Mesothelial cell of epicardium (in vitro differentiated cells): ENCODE measurements at places on chromosomes 2 and 18. TPM values are rescaled to one million over a fixed set of nuclear protein-coding genes. Genes with fewer than 3 reads are reported as not detected.

- DNase-seq: no peak
These were observed 3.6 kb upstream of the D2HGDH start for GRCh38 chr2:241730671-241731293.

GRCh38 chr18:59728816-59729215 is 31.6 kb upstream of the CCBE1 start:
- DNase-seq: no peak

GRCh38 chr2:133655610-133656009 is 87.3 kb upstream of the NCKAP5 start:
- no peak for DNase-seq

DNA sequence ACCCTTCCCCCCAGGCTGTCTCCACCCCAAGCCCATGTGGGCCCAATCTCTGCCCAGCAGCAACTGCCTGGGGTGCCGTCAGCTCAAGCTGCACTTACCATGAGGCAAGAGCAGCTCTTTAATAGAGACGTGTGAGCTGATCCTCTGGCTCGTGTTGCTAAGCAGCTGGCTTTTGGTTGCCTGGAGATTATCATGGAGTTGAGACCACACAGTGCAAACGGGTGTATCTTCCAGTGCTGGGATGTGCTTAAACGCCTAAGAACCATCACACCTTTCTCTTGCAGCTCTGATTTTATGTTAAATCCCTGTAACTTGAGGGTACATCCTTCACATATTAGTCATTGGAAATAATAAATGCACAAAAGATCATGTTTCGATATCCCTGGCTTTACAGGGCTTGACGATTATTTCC is 271.1 kb downstream of the PRKCE start:
- no peak for DNase-seq

DNA sequence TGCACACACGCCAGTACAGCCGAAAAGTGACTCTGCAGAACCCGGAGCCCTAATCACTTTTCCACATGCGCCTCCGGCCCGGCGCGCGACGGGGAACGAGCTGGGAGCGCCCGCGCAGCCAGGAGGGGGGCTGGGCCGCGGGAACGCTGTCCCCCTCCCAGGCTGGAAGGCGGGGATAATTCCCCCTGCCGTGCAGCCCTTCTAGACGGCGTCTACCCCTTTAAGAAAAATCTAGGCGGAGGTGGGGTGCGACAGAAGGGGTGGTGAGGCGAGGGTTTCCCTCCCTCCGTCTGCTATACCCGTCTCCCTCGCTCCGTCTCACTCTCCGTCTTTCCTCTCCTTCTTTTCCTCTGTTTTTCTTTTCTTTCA is 2.4 kb downstream of the CYP26B1 start:
- no peak for DNase-seq

DNA sequence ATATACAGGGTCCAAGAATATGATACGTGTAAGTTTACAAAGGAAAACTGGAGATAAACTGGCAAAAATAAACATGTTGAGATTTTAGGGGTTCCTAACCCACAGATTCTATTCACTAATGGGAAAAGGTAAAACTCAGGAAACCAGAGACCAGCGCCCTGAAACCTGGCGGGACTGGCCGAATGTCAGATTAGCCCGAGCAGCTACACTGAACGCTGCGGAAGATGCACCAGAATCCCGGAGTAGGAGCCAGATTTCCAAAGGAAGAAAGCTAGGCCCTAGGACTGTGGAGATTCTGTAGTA is 679 bp upstream of the WDR75 start:
- DNase-seq: no peak

DNA sequence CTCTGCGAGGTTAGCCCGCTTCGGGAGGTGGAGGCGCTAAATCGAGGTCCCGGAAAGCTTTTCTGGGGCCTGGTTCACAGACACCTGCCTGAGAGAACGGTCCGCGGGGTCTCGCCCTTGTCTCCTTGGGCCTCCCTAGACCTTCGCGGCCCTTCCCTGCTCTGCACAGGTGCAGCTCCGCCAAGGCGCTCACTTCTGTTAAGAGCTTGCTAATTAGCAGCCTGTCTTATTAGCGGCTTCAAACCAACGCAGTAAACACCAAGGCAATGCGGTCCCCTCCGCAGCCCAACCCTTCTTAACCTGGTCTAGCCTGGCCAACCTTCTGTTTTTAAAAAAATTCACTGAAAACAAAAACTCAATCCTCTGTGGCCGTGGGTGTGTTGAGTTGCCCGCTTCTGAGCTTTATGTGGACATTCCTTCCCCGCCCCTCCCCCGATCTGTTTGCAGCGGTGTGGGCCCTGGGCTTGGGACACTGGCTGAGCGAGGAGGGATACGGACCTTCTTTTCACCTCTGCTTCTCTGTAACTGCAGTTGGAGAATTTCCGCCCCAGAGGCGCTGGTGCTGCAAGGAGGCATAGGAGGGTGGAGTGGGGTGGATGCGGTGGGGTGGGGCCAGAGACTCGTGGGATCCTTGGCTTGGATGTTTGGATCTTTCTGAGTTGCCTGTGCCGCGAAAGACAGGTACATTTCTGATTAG is 3.4 kb upstream of the HOXD4 start:
- DNase-seq: no peak

DNA sequence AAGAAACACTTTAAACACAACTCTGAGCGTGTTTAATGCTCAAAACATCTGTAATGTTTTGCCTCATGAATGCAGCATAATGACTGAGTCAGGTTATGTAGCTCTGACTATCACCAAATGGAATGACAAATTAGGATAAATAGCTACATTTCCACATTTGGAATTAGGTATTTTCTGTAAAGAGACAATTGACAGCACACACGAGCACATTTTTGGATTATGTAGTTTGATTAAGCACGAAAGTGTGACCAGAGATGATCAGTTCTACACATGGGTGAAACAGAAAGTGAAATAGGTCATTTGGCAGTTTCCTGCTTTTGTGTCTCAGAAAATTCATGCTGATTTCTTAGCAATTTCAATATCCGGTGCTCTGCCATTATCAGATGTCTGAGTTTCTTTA is 29.0 kb downstream of the LPIN1 start:
- no peak for DNase-seq

GRCh38 chr18:10040287-10041011 is 126.6 kb downstream of the VAPA start:
- DNase-seq: no peak

DNA sequence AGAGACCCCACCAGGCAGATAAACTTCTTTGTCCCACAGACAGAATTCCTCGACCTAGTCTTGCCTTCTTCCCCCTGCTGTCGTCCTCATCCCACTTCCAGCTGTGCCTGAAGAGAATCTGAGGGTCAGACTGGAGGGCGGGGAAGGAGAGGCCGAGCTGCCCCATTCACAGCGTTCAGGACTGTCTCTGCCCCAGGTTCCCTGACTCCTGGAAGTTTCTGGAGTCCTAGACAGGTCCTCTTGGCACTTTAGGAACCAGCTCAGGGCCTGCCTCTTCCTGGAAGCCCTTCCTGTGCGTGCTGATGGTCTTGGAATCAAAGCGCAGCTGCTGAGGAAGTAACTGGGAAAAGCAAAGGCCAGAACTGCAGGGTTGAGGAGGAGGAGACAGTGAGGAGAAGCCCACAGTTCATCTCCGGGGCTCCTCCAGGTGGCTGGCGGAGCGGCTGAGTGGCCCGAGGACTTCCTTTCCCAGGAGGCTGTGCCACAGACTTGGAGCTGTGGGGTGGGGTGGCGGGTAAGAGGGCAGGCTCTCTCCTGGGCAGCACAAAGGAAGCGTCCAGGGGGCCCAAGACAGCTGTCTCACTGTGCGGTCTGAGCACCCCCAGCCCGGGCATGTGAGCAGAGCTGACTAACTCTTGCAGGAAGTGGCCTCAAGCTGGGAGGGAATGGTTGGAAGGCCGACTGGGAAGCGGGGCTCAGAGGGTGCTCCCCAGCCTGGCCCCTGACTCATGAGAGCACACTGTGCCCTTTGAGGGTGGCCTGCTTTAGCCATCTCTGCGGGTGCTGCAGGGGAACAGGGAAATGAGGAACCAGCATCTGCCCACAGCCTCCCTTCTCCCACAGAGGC is 39.5 kb downstream of the SDC1 start:
- no peak for DNase-seq

MBOAT2 gene
- 51.4 to 54.2 TPM (median 53.0 TPM) in 3 replicates for total RNA-seq

TMEM247 gene
- not detected in 3 replicates for total RNA-seq

ERLEC1 gene
- total RNA-seq: 34.2 to 36.8 TPM (median 34.9 TPM) in 3 replicates

DNA sequence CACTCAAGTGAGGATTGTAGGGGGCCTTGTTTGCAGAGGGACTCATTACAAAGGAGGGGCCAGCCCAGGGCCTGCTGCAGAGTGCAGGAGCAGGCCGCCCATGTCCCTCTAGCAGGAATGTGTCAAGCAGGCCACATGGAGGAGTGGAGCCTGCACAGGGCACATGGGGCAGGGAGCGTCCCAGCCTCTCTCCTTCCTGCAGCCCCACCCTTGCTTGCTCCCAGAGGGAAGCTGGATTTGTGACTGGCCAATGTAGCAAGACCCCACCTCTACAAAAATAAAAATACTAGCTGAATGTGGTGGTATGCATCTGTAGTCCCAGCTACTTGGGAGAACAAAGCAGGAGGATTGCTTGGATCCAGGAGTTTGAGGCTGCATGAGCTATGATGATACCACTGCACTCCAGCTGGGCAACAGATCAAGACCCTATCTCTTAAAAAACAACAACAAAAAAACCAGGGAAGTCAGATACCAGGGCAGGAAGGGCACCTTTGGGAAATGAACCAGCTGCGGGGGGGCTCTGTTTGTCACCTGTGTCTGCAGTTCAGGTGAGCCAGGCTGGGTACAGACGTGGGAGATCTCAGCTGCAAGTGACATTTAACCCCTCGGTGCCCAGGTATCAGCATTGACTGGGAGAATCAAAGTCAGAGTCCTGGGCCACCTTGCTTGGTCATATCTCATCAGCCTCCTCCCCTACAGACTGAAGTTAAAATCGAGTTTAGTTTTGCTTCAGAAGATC is 27.7 kb downstream of the IMPA2 start:
- DNase-seq: no peak

DNA sequence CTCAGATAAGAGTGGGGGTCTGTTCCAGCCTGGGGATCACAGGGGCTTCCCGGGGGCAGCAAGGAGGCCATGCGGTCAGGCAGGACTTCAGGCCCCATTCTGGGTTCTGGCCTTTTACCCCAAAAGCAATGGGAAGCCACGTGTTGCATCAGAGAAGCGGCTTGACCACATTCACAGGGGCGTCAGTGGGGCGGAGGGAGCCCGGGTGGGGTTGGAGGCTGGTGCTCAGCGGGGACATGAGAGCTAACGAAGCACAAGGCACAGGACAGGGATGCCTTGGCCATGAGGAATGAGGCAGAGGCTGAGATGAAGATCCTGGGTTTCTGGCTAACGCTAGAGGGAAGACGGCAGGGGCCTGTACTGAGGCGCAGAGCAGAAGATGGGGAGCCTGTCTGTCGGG is 6.1 kb downstream of the HJURP start:
- no peak for DNase-seq

TMEM237 gene
- 44.1 to 52.7 TPM (median 50.0 TPM) in 3 replicates for total RNA-seq

- DNase-seq: no peak
These were observed 165.5 kb downstream of the L3MBTL4 start for GRCh38 chr18:6249170-6249569.

DNA sequence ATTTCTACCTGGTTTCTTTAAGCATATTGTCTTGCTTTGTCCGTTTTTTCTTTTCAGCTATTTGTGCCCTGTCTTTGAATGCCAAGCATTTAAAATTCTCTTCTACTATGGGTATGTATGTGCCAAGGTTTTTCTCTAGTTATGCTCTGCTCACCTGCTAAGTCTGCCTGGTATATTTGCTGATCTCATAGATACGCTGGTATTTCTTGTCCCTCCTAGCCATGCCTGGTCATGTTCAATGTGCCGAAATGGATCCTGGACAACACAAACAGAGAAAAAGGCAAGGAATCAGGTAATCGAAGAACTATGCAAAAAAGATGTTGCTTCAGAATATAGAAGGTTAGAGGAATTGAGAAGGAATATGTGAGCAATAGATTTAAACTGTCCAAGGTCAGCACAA is 14.9 kb upstream of the KDM3A start:
- no peak for DNase-seq

DNA sequence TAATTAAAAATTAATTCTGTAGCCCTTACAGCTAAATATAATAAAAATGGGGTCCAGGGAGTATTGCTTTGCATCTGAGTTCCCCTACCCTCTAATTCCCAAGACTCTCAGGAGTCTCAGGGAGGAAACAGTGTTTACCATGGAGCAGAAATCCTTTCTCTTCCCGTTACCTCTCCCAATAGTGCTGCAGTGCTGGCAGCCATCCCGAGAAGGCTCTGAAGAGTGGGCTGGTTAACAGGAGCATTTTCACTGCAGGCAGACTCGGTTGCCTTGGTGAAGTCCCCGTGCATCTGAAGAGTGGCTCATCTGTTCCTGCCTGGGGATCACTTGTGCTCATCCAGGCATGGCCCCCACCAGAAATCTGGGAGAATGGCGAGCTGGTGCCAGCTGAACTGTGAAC is 41.8 kb upstream of the TMEM178A start:
- DNase-seq: no peak

SKOR2 gene
- total RNA-seq: not detected in 3 replicates

DNA sequence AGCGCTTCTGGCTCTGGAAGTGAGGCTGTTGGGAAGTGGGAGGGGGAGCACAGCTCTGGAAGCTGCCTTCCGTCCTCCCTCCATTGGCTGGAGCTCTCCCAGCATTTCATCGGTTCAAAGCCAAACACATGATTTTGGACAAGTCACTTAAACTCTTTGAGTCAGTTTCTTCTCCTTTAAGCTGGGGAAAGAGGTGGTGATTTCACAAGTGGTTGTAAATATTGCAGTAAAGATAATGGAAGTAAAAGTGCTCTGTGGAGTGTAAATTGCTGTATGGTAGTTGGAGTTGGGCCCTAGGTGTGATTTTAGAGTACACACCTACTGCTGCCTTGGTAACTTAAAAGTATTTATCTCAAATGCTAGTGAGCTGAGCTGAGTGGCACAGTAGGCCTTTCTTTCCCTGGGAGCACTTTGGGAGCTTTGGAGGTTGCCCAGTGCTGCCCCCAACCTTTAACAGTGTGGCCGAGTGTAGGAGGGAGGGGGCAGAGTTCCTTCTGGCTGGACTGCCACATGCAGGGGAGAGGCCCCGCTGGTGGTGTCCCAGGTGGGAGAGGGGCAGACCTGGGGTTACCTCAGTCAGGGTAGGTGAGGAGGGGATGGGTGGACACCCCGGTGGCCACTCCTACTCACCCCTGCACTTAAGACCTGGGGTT is 54.7 kb downstream of the ASAP2 start:
- no peak for DNase-seq

- DNase-seq: peak; percentile 58
These were observed 817 bp downstream of the DSC2 start for GRCh38 chr18:31101183-31102024.

KCTD1 gene
- 34.4 to 38.5 TPM (median 35.7 TPM) in 3 replicates for total RNA-seq

GRCh38 chr2:229899604-229900003 is 22.2 kb downstream of the TRIP12 start:
- no peak for DNase-seq

- no peak for DNase-seq
These were observed 40.6 kb downstream of the INSIG2 start for GRCh38 chr2:118128826-118129225.

DNA sequence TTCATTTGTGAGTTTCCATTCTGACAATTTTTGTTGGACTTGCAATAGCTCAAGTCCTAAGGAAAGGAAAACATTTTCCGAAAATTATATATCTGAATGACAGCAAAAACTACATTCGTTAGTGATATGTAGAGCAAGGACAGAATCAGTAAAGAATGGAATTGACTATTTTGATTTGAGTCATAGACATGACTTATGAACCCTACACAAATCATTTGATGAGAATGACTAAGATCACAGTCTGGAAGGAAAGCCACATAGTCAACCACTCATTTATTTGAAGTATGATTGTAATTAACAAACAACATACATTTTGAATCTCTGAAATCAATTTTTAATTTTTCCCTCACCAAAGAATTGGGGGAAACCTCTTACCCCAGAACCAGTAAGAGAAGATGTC is 231.6 kb upstream of the CRIM1 start:
- no peak for DNase-seq

FOXD4L1 gene
- 0.16 to 0.50 TPM (median 0.49 TPM) in 3 replicates for total RNA-seq

GRCh38 chr2:173290046-173290445 is 64.6 kb upstream of the CDCA7 start:
- DNase-seq: no peak

NABP1 gene
- 13.5 to 15.6 TPM (median 15.4 TPM) in 3 replicates for total RNA-seq
